ENCODE measurements at places on chromosomes 5 and 9.

- DNase-seq: peak; percentile 70
Observed at GRCh38 chr5:150411245-150411979, 1.3 kb downstream of the CD74 start.

DNA sequence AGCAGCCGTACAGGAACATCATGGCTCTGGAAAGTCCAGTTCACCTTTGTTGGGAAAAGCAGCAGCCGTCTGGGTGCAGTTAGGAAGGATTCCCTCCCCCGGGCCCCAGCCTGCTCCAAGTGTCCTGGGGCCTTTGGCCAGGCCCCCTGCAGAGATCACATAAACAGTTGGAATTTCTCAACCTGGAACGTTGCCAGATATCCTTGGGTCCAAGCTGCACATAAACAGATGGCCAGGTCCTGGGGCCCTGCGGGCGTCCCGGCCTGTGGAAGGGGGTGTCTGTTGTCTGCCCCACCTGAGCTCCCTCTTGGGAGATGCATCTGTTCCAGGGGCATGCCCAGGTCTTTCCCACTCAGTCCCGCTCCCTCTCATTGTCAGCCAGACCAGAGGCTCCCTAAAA lies 92.7 kb downstream of the COL5A1 start:
- DNase-seq: no peak

GRCh38 chr5:118441956-118442355 lies 546.4 kb downstream of the DTWD2 start:
- no peak for DNase-seq

- DNase-seq: no peak
Observed at GRCh38 chr9:113941056-113941455, 64.9 kb downstream of the ZNF618 start.

- no peak for DNase-seq
Observed at GRCh38 chr5:59599729-59600128, 293.8 kb downstream of the PDE4D start.

DNA sequence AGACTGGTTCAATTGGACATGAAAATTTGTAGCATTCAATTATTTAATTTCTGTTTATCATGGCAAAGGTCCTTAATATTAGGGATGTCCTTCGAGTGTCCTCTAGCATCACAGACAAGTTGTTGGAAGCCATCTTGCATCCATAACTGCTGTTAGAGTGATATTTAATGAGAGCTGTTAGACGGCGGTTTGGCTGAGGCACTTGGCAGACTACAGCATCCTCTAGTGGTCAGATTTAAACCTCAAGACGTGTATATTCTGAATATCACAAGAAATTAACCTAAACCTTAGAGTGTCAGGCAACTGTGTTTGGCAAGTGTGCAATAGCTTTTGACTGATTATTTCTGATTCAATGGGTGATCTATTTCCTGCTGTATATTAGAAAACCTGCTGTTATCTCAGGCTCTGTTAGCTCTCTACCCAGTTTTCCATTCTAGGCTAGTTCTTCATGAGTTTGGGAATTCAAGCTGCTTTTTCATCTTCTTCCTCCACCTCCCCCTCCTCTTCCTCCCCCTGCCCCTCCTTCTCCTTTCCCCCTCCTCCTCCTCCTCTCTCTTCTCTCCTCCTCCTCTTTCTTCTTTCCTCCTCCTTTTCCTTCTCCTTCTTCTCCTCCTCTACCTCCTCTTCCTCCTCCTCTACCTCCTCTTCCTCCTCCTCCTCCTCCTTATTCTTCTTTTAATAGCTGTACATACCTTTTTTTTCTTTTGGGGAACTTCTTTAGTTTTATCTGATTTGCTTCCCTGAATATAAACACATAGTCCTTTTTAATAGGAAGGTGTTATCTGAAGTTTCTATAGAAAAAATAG lies 8.6 kb downstream of the SPINK1 start:
- DNase-seq: peak; percentile 9

- DNase-seq: no peak
Observed at GRCh38 chr9:113594484-113595299, 131.2 kb downstream of the RGS3 start.

- no peak for DNase-seq
Observed at GRCh38 chr5:14187660-14188059, 44.5 kb downstream of the TRIO start.

DNA sequence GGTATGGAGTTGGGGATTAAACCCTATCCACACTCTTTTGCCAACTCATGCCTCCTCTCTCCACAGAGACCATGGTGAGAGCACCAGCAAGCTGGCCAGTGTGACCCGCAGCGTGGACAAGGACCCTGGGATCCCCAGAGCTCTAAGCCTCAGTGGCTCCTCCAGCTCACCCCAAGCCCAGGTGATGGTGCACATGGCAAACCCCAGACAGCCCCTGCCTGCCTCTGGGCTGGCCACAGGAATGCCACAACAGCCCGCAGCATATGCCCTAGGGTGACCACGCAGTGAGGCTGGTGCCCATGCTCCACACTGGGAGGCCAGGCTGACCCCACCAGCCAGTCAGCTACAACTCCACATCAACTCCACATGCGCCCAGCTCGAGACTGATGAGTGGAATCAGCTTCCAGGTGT lies 11.5 kb upstream of the CARD19 start:
- no peak for DNase-seq

DNA sequence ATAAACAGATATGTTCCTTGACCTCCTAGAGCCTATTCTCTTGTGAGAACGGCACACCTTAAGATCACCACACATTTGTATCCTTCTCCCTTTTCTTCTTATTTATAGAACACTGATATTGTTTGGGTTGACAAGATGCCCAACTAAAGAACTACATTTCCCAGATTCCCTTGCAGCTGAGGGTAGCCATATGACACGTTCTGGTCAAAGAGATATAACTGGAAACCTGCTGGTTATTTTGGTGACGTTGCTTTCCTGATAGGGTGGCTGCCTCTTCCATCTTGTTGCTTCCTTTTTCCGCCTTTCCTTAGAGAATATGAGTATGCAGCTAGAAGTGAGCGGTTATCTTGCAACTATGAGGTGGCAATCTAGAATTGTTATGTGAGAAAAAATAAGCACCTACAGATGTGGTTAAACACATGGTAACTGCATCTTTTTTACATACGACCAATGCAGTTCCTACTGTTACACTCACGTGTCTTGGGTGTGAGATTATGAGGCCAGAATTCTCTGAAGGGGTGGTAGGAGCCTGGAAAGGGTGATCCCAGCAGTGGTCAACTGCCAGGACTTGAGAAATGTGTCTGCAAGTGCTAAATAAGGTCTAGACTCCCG lies 72.9 kb downstream of the SEC61B start:
- no peak for DNase-seq

DNA sequence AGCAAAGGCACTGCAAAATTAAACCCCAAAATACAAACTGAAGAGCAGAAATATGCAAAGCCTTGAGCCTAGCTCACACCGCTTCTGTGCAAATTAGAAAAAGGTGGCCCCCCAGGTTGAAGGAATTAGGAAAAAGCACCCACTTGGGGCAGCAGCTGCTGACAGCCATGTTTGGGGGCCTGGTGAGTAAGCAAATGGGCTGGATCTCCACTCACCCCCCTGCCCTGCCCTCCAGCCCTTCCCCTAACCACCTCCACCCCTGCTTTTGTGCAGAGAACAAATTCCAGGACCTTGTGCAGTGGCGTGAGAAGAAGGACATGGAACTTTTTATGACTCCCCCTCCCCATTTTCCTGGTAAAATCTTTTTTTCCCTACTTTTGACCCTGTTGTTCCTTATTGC lies 92.0 kb upstream of the DNAH5 start:
- no peak for DNase-seq

GRCh38 chr5:28750251-28750650 lies 1711.9 kb upstream of the CDH9 start:
- DNase-seq: no peak

- DNase-seq: no peak
Observed at GRCh38 chr5:133403741-133404364, 208.5 kb downstream of the FSTL4 start.

- no peak for DNase-seq
Observed at GRCh38 chr9:98552331-98552730, 156.4 kb downstream of the GABBR2 start.

DNA sequence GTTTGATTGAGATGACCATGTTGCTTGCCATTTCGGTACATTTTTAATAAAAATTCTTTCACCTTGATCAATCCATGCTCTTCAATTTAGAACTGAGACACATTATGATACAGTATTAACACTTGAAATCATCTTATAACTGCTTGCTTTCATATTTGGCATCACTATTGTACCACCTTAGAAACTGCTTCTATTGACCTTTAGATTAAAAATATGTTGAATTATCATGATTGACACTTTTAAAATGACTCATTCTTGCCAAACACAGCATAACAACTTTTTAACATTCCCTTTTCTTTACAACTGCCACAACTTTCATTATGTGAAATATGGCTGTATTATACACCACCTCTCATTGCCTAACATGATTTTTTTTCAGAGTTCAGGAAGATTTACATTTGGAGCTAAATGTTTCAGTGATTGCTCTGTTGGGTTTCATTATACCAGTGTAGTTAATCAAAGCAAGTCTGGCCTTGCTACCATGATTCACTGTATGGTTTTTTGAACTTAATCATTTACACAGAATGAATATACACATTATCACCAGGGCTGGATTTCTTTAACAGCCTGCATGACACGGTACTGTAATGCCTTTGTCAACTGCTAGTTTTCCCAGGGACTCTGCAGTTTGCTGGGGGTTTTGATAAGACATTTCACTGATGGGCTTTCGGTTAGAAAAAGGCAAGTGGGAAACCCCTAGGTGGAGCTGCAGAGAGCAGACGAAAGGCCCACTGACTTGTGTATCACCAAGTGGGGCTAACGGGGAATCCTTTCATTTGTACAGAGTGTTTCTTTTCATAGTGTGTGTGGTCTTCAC lies 93.6 kb upstream of the TLE4 start:
- DNase-seq: peak; percentile 6

DNA sequence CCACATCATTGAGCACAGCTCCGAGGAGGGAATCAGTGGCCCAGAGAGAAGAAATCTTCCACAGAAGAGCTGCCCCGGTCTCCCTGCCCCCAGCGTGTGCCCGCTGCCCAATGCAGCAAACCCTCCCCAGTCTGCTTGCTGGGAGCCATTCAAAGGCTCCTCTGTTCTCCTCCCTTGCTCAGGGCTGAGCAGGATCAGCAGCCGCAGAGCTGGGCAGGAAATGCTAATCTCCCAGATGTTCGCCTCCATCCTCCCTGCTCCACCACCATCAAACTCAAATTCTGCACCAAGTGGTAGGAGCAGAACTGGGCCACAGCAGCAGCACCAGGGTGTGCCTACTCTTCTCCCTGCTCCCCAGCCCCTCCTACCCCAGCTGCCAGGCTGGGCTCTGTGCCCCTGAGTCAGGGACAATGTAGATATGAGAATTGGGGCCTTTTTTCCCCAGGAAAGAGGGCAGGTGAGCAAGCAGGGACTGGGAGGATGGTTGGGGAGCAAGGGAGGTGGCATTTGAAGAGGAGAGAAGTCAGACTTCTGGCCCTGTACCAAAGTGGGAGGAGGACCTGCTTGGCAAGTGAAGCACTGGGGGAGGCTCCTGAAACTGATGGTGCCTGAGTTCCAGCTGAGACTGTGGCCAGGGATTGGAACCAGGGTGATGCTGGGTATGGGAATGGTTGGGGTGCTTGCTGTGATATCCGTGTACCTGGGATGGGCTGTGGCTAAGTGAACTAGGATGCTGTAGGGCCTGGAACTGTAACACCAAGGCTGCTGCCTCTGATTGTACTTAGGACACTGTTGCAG lies 1.9 kb upstream of the PCDH1 start:
- no peak for DNase-seq

GRCh38 chr5:160929360-160929759 lies 77.3 kb upstream of the ATP10B start:
- no peak for DNase-seq

- no peak for DNase-seq
Observed at GRCh38 chr5:66851306-66851705, 255.1 kb downstream of the MAST4 start.

GRCh38 chr5:55219770-55220169 lies 7.3 kb downstream of the MCIDAS start:
- DNase-seq: no peak

- no peak for DNase-seq
Observed at GRCh38 chr9:107639426-107639825, 149.9 kb upstream of the KLF4 start.

DNA sequence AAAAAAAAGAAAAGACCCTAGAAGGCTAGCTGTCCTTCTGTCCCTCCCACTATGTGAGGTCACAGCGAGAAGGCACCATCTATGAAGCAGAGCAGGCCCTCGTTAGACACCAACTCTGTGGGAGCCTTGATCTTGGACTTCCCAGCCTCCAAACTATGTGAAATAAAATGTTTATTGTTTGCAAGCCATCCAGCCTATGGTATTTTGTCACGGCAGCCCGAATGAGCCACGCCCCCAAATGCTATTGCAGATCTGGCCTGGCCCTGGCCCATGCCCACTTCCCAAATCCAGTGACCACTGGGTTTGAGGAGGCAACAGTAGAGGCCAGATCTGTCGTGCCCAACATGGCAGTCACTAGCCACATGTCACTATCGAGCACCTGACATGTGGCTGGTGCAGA lies 10.8 kb downstream of the STK10 start:
- DNase-seq: no peak

Data from stimulated activated CD4-positive, alpha-beta T cell treated with anti-CD3 and anti-CD28 coated beads, Interleukin-2, amount 100 ng/mL, for 24 hours (primary cell).